ENCODE measurements at places on chromosomes 3 and 15.

- no peak for DNase-seq
Observed at GRCh38 chr3:61181874-61182273, 69.4 kb downstream of the FHIT start.

DNA sequence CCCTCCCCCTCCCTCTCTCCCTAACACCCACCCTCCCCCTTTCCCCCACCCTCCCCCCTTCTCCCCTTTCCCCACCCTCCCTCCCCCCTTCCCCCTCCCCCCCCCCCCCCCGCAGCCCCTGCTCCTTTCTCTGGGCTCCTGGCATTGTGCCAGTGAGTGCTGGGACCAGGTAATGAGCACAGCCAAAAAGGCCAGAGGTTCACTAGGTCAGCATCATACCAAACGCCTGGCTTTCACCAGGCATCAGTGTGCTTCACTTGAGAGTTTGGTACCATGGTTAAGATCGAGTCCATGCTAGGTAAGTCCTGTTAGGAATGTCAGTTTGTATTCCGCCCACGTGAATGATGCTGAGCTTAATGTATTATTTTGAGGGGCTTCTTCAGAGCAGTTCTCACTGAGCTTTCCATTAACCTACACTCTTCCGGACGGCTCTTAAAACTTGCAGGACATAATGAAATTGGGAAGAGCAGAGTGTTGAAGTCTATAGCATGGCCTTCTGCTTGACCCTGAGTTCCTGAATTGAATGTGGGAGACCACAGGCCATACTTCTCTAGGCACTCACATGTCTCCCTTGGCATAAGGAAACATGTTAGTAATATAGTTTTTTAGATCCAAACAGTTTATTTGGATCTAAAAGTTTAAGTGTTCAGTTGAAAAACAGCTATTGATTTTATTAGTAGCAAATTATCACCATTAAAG lies 45.6 kb downstream of the SENP2 start:
- no peak for DNase-seq

- no peak for DNase-seq
Observed at GRCh38 chr3:114405202-114405990, 111.6 kb downstream of the TIGIT start.

GRCh38 chr3:65676580-65676979 lies 362.1 kb downstream of the MAGI1 start:
- no peak for DNase-seq

DNA sequence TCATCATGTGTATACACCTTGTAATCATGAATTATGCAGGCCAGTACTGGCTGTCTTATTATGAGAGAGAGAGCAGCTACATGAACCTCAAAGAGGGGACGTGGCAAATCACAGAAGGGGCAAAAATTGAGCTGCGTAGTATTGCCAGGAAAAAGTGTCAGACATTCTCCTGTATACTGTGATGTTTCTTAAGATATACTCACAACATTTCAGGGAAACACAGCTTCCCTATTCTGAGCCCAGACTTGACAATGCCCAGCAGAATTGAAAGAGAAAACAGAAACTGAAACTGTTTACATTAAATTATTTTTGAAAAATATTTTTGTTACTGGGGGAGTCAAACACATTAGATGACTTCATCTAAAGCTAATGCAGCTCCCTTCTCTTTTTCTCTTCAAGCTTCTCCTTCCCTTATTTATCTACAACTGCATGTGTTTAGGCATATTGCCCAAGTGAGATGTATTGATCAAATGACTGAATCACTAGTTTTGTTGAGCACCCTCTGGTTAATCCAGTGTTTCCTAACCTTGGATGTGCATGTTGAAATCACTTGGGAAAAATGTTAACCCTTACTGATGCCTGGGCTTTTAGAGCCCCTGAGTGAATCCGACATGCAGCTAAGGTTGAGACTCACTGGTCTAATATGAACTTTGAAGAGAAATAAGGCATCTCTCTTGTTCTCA lies 39.5 kb downstream of the CADPS start:
- no peak for DNase-seq
